AG20443 (cell line): ENCODE measurements at places on chromosomes 1 and 21.

- DNase-seq = no peak
These were observed 17.8 kb downstream of the OR2B11 start for GRCh38 chr1:247440001-247440620.

- peak; percentile 22 for DNase-seq
These were observed 22.4 kb downstream of the DYRK3 start for GRCh38 chr1:206657751-206658150.

GRCh38 chr1:17725084-17725719 lies 29.9 kb upstream of the ACTL8 start:
- DNase-seq = no peak

DNA sequence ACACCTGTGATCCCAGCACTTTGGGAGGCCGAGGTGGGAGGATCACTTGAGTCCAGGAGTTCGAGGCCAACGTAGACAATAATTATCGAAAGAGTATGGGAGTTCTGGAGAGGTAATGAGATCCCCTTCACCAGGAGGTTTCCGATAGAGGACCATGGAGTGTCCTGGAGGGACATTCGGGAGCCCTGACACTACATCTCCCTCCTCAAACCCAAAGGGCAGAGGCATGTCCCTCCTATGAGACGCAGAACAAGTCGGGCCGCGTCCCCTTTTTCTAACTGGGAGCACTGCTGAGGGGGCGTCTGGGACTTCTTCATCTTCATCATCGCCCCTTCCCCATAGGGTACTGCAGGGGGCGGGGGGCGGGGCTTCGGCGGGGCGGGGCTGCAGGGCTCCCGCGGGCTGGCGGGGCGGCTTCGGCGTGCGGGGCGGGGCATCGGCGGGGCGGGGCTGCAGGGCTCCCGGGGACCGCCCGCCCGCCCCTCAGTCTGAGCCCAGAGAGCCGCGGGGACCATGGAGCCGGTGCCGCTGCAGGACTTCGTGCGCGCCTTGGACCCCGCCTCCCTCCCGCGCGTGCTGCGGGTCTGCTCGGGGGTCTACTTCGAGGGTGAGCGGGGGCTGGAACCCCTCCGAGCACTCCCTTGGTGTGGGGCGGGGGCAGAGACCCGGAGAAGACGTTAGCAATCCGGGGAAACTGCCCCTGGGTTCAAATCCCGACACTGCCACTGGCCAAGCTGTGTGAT lies at the start of gene THEMIS2:
THEMIS2 (plus strand) TSS at position 486 of the 743 bp plus-strand sequence; CDS start at position 514, 28 bp downstream.
- peak; percentile 94 for DNase-seq

DNA sequence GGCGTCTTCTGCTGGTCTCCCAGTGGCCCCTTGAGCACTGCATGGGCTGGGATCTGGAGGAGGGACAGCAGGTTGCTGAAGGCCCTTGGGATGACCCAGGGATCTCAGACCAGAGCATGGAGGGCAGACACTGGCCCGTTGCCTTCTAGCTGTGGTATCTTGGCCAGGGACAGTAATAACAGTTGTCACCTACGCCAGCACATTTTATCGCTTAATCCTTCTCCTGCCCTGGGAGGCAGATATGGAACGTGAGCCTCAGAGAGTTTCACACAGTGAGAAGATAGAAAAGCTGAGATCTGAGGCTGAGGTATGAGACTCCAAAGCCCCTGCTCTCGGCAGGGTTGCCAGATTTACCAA lies 40.1 kb upstream of the RD3 start:
- DNase-seq = no peak

DNA sequence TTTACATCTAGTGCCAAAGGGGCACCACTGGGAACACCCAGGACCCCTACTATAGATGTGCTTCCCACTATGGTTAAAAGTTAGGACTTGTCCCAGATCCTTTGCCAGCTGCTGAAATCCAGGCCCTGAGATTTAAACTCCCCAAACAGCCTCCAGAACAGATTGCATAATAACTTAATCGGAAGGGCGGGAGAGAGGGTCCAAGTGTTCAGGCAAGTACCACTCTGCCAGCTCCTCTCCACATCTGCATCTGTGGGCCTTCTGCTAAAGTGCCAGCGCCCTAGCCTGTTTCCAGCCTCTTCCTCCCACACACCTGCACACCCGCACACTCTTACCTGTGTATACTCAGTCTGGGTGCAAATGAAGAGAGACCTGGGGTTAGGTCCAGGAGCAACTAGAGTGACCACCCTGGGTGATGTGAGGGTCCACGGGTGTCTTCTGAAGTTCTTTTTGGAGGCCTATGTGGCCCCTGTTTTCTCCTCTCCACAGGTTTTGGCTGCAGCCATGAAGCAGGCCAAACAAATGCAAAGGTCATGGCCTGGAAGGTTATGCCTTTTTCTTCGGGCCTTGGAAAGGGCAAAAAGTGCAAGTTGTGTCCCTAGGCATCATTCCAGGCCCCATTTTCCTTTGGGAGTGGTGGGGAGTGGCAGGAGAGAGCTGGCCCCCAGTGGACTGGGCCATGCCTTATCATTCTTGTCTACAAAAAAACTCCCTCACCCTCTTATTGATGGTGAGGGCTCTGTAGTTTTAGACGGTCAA lies 29.3 kb downstream of the KIRREL1 start:
- DNase-seq = no peak

DNA sequence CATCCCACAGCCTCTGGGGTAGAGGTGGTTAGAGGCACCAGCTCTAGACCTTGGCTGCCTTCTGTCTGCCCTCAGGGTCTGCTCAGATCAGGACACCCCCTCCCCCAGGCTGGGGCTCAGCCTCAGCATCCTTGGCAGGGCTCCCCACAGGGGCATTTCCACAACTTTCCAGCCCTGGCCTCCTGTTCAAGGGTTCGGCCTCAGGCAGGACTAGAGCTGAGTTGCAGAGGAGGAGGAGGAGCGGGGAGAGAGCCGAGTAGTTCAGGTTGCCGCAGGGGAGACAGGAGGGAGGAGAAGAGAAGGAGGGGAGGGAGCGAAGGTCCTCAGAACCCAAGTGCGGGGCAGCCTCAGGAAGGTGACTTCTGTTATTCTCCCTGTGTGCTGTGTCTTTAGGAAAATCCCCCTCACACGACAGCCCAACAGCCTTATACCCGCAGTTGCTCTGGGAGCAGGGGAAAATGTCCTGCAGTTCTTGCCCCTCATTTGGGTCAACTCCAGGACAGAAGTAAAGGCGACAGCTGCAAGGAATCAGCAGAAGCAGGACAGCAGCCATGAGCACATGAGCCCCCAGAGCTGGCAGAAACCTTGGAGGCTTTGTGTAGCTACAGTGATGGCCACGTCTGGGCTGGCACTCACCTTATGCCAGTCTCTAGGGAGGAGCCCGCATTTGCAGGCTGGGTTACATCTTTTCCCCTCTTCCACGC lies 46.5 kb upstream of the TENT5B start:
- DNase-seq = no peak

DNA sequence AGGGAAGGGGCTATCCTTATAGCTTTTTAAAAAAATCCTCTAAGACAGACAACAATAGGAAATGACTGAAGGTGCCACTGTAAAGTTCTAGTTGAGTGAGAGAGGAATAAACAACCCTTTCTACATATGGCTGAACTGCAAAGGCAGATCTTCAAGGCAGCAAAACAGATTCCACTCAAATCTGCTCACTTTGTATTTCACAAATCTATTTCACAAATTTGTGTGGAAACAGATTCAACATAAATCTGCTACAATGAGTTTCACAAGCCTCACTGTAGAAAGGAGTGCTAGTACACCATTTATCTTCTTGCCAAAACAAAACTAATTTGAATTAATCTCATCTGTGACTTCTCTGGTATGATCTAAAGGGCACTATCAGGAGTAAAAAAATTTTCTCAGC lies 451.3 kb downstream of the PLA2G4A start:
- no peak for DNase-seq

GRCh38 chr1:169044296-169044695 lies 62.2 kb upstream of the ATP1B1 start:
- no peak for DNase-seq

DNA sequence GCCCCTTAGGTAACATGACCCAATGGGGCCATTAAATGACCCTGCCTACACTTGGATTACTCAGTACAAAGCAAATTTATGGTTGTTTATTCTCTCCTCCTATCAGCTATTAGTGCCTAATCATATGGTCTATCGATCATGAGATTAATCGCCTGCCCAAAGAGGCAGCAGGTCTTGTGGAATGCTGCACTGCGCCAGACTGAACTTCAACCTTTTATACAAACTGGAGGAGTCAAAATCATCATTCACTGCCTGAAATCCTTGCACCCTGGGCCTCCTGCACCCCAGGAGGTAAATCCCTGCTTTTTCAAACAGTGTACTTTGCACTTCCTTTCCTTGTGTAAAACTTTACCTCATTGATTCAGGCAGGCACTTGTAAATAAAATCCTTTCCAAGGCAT lies 69.7 kb downstream of the NFIA start:
- no peak for DNase-seq

- DNase-seq = peak; percentile 58
These were observed 35.9 kb upstream of the RASAL2 start for GRCh38 chr1:178057912-178058534.

DNA sequence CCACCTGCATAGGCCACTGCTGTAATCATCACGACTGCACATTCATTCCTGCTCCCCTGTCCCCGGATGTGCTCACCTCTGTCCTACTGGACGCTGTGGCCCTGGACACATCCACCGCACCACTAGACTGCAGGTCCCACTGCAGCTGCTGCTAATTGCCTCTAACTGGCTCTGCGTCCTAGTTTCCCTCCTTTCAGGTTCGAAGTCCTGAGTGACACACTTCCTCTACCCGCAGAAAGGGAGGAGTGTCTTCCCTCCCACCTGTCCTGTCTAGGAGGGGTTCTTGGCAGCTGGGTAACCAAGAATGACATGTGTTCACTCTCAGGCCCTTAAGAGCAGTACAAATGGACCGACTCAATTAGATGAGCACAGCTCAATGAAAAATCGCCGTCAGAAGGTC lies 40.5 kb upstream of the ITPKB start:
- DNase-seq = no peak

DNA sequence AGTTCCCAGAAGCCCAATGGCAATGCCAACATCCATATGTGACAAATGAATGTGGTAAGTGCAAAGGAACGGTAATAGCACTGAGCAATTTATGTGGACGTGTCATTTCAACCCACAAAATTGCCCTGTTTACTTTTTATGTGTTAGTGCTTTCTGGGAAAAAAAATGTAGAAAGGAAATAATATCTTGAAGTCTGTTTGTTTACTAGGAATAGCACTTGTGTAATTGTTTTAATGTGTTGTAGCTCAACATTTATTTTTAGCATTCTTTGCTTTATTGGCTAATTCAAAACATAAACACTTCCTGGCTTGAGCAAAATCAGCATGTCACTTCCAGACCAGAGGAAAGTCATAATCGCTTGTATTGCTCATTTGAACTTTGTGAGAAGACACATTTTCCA lies 224.8 kb upstream of the KCNK2 start:
- DNase-seq = peak; percentile 40

DNA sequence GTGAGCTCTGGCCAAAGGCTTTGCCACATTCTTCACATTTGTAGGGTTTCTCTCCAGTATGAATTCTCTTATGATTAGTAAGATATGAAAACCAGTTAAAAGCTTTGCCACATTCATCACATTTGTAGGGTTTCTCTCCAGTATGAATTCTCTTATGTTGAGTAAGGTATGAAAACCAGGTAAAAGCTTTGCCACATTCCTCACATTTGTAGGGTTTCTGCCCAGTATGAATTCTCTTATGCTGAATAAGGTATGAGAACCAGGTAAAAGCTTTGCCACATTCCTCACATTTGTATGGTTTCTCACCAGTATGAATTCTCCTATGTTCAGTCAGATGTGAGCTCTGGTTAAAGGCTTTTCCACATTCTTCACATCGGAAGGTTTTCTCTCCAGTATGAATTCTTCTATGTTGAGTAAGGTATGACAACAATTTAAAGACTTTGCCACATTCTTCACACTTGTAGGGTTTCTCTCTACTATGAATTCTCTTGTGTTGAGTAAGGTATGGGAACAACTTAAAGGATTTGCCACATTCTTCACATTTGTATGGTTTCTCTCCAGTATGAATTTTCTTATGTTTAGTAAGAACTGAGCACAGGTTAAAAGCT lies 20.7 kb downstream of the ZNF695 start:
- DNase-seq = no peak

GRCh38 chr21:36747815-36748383 lies 49.0 kb downstream of the SIM2 start:
- DNase-seq = peak; percentile 89

- DNase-seq = no peak
These were observed 1708.5 kb downstream of the BRINP3 start for GRCh38 chr1:188769181-188769580.

DNA sequence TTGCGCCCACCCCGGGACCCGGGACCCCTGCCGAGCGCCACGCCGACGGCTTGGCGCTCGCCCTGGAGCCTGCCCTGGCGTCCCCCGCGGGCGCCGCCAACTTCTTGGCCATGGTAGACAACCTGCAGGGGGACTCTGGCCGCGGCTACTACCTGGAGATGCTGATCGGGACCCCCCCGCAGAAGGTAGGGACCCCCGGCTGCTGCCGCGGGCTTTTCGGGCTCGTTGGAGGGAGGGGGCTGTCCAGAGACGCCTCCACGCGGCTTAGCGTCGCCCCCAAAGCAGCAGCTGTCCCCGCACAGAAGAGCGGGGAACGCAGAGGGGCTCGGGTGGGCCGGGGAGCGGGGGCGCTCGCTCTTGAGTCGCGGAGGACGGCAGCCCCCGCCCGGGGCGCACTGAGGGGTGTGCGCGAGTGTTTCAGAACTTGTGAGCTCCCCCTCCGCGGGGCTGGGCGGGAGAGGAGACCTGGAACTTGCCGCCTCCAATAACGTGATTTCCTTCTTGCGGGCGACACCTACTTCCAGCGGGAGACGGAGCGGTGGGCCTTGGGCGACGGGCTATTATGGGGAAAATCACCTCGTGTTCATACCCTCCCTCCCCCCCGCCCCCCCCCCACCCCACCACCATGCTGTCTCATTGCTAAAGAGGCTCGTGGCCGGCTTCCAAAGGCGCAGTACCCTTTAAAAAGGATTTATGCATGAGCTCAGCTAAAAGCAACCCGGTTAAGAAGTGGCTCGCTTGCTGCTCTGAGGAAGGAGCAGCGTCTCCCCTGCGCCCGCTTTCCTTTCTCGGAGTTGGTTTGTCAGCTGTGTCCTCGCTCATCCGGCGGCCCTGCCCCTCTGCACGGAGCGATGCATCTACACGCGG lies 664 bp downstream of the BACE2 start:
- peak; percentile 74 for DNase-seq

DNA sequence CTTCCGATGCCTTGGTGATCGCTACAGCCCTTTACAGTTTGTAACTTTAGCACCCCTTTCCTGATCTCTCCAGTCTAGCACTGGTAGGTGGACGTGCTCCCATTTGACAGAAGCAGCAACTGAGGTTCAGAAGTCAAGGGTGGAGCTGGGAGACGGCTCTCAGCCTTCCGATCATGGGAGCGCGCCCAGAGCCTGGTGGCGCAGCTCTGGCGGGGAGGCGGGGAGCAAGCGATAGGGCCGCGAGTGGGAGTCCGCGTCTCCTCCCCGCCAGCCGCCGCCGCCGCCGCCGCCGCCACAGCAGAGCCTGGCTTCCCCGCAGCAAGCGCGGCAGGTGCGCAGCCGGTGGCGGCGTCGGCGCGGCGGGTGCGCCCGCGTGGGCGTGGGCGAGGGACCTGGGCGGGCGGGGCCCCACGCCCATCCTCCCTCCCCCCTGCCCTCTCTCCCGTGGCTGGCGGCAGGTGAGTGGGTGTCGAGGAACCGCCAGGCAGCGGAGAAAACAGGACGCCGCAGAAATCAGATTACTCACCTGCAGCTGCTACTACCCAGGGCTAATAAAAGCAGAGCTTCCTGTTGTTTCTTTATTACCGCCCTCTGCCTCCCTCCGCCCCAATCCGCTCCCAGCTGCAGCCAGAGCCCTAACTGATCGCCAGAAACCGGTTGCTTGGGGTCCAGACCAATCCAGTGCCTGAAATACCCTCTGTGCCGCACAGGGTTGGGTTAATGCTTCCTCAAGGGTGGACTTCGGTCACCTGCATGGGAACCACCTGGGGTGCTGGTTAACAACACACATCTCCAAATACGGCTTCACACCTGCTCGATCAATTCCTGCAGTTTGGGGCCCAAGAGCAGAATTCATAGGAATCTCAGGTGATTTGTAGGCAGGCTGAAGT lies 60.2 kb upstream of the ID3 start:
- peak; percentile 53 for DNase-seq
